ENCODE measurements at places on chromosomes 3 and 15.

DNA sequence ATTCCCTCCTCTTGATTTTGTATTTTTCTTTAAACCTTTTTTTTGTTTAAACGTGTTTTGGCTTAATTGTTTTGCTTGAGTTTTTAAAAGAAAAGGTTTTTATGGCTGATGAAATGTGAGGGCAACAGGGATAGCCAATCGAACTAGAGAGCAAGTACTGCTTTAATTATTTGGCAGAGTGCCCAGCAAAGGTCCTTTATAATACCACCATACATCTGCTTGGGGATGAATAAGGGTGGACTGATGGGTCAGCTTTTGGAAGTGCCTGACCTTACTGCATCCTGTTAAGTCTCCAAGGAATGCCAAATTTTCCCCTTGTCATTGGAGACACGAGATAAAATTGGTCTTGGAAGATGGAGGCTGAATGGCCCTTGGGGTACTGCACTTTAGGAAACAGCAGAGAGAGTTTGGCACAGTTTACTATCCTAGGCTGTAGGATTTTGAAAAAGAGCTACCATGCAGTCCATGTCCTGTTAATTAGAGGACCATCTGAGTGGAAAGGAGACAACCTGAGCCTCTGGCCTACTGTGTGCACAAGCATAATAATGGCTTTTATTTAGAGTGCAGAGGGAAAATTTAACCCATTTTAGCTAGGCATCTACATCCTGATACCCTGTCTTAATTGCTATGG lies 19.8 kb upstream of the MTHFS start:
- DNase-seq: no peak

DNA sequence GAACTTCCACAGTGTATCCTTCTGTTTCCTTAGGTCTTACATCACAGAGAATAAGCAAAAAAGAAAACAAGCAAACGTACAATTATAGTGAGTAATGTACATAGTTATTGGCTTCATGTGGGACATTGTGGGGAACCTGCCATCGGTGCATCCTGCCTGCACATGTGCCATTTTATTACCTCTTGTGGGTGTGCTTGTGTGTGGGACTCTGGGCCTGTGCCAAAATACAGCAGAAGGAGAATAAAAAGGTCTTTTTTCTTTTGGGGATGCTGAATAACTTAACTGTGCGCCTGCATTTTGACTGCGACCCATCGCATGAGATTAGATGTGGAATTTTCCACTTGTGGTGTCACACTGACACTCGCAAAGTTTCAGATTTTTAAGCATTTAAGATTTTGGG lies 169.6 kb upstream of the DCBLD2 start:
- no peak for DNase-seq

DNA sequence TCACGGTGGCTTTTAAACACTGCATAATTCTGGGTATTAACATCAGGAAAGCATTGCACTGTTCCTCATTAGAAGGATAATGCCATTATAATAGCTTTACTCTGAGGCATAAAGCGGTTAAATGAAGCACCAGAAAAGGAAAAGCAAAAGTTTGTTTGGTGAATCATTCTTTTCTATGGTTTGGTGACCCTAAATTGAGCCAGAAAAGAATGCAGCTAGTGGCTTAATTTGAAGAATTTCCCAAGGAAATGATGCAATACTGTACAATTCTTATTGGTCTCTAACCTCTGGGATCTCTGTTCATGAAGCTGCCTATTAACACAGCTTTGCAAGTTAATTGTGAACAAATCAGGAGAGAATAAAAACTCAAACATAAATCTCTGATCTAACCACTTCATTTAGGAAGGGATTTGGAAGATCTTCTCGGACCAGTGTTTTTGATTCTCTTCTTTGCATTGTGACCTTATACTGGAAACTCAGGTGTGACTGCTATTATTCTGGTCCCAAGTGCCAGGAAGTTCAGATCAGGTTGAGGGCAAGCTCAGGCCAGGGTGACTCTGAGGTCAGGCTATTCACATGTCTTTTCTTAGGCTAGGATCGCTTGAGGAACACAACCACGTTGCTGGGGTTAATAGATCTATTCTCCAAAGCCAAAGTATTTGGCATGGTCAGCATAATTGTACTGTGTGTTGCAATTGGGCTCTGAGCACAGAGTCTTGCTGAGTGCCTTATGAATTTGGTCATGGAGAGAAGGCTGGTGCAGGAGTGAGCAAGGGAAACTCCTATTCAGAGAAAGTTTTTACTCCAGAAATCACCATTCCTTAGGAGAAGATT lies 11.3 kb upstream of the DLG1 start:
- no peak for DNase-seq

GRCh38 chr3:162213956-162214355 lies 717.3 kb downstream of the OTOL1 start:
- DNase-seq: no peak

DNA sequence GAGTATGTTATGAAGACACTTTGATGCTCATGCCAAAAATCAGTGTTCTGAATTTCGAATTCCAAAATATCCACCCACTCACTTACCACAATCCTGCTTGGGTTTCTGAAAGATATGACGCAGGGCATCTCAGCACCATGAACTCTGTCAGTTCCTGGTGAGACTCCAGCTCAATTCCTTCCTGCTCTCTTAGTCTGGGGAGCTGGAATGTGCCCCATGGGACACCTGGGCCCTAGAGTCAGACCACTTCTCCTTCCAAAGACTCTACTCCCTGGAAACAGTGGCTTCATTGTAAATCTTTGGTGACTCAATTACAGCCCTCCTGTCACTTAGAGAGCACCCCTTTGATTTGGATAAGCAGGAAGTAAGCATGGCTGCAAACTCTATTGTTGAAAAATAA lies 50.5 kb downstream of the CD86 start:
- no peak for DNase-seq

GRCh38 chr15:78369161-78369560 lies 29.0 kb downstream of the CRABP1 start:
- DNase-seq: no peak

DNA sequence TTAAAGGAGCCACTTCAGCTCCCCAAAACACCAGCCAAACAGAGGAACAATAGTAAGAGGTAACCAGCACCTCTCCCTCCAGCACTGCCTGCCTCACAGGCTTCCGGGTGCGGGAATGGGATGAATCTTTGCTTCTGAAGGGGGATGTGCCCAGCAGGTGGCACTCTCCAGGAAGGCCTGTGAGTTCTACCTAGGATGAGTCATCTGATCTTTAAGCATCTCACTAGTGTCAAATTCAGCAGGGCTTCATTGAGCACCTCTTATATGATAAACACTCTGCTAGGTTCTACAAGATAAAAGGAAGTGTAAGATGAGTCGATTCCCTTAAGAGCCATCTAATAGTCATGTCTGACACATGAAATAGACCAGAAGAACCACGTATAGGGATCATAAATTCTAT lies 237.4 kb upstream of the UMPS start:
- DNase-seq: no peak

- DNase-seq: no peak
Observed at GRCh38 chr3:138948371-138949001, 1.5 kb downstream of the FOXL2NB start.

- no peak for DNase-seq
Observed at GRCh38 chr3:73294537-73294936, 233.1 kb downstream of the EBLN2 start.
